Bronchial epithelial cell (primary cell): ENCODE measurements at places on chromosomes 4 and X. TPM values are rescaled to one million over a fixed set of nuclear protein-coding genes. Genes with fewer than 3 reads are reported as not detected.
A peak's percentile ranks its signal among the peaks of the same experiment; 100 is the strongest.

XKRX gene
- under 0.01 and 1.9 TPM in 2 replicates for total RNA-seq

DNA sequence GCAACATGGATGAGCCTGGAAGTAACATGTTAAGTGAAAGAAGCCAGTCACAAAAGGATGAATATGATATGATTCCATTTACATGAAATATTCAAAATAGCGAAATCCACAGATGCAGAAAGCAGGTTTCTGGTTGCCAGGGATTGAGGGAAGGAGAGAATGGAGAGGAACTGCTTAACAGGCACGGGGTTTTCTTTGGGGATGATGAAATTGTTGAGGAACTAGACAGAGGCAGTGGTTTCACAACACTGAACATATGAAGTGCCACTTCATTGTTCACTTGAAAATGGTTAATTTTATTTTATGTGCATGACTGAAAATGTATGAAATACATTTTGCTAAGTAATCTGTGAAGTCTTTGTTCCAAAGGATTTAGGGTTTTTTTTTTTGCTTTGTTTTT lies 182.5 kb upstream of the TBL1X start:
- DNase-seq: no peak

DNA sequence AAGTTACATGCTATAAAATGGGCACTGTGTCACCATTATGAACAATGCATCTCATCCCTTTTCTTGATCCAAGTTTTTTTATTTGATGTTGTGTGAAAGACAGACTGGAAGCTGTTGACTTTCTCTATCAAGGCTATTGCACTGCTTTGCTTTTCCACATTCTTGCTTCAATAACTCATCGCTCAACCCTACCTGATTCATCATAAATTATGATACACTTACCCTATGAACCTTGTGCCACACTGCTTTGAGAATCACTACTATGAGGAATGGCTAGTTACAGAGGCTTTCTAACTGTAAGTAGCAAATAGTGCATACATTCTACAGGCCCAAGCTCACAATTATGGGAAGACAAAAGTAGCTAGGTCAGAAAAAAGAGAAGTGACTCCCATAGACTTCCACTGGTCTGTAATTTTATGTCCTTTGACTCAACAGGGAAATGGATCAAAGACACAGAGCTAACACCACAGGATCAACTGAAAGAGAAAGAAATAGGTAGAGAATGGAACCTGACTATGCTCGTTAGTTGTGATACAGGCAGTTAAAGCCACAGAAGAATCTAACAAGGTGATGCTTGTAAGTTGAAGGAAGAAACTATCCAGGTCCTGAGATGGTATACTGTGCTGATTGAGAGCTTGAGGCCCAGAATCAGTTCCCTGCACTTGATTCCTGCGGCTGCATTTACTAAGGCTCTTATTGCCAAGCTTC lies 163.5 kb downstream of the PPP3CA start:
- peak; percentile 84 for DNase-seq

- no peak for DNase-seq
Measured at GRCh38 chr4:155564880-155565279, 101.8 kb upstream of the GUCY1A1 start.

- no peak for DNase-seq
Measured at GRCh38 chrX:131067216-131067615, 9.1 kb downstream of the ARHGAP36 start.

- DNase-seq: peak; percentile 81
Measured at GRCh38 chrX:20829665-20830491, 544.3 kb upstream of the CNKSR2 start.

PPAT gene
- total RNA-seq: 17.4 and 33.2 TPM in 2 replicates

SCRG1 gene
- total RNA-seq: not detected in 2 replicates

ZCCHC18 gene
- total RNA-seq: not detected in 2 replicates

DNA sequence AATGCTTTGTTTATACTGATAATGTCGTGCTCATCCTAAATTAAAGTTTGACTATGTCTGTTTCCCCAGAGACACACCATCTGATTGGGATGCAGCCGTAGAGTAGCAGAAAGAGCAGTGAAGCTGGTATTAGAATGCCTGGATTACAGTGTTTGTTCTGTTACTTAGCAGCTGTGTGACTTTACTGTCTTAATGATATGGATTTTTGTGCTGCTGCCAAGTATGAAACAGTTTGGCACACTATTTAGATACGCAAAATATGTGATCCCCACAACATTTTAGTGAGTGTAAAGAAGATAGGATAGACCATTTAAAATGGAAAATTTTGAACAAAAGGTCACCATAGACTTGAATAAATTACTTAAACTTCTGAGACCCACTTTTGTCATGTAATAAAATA lies 1.2 kb upstream of the CHIC1 start:
- DNase-seq: no peak

CXCL11 gene
- not detected in 2 replicates for total RNA-seq

DNA sequence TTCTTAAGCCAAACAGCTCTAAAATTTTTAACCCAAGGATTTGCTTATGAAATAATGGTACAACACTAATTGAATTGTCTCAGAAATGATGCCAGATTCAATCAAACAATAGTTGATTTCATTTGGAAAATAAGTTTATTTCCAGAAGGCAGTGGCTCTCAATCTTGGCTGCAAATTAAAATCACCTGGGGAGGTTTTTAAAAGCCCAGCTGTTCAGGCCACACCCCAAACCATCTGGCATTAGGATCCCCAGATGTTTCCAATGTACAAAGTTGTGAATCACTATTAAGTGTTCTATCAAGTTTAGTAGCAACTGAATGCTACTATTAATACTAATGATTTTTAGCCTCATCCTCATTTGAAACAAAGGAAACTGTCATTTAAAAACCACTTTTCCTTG lies 22.2 kb downstream of the TMEM184C start:
- DNase-seq: no peak

SMIM10L2A gene
- 2.1 and 3.8 TPM in 2 replicates for total RNA-seq

CSAG1 gene
- total RNA-seq: not detected in 2 replicates

GRCh38 chr4:103012060-103012459 lies 7.4 kb downstream of the SLC9B1 start:
- DNase-seq: peak; percentile 73

RASSF6 gene
- total RNA-seq: 7.4 and 14.8 TPM in 2 replicates

DNA sequence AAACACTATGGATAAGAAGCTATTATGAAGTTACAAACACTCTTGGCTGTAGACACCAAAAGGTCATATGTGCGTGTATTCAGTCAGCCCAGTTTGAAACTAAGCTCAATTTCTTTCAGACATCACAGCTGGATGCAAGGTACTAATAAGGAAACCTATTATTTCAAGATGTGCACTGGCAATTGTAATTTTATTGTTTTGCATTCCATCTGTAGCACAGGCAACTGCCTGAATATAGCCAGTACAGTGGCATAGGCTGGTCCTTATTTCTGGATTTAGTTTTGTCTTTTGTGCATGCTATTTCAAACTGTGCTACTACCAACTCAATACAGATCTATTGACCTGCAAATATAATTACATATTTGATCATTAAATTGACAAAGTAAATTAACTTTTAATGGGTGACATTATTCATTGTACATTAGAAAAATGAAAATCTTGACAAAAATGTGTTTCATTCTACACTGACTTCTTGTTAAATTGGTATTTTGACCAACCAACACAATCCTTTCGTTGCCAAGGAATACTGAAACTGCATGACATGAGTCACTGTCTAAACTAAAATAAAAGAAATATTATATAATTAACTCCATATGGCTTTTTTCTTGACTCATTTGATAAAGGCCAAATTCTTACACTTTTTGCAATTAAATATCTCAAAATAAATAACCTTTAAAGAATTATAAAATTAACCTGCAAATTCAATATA lies 594.3 kb upstream of the ADGRL3 start:
- DNase-seq: peak; percentile 14

- DNase-seq: no peak
Measured at GRCh38 chr4:123666486-123666885, 269.9 kb downstream of the SPRY1 start.

DNA sequence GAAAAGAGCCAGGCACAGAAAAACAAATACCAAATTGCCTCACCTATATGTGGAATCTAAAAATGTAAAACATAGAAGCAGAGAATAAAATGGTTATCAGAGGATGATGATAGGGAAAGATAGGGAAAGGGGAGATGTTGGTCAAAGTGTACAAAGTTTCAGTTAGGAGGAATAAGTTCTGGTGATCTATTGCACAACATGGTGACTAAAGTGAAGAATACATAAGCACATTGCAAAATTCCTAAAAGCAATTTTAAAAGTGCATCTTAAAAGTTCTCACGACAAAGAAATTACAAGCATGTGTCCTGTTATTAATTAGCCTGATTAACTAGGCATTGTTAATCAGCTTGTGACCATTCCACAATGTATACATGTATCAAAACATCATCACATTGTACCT lies 136.0 kb downstream of the GABRG1 start:
- no peak for DNase-seq

GRCh38 chrX:154486396-154487207 lies at the start of gene UBL4A:
UBL4A (minus strand) TSS chrX:154486615; CDS start chrX:154486584, 31 bp downstream.
- DNase-seq: peak; percentile 51

DNA sequence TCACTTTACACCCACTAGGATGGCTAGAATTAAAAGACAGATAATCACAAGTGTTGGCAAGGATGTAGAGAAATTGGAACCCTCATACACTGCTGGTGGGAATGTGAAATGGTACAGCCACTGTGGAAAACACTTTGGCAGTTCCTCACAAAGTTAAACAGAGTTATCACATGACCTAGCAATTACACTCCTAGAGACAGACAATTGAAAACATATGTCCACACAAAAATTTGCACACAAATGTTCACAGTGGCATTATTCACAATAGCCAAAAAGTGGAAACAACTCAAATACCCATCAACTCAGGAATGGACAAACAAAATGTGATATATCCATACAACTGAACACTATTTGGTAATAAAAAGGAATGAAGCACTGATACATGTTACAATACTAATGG lies 5.7 kb downstream of the ZNF280C start:
- no peak for DNase-seq

DNA sequence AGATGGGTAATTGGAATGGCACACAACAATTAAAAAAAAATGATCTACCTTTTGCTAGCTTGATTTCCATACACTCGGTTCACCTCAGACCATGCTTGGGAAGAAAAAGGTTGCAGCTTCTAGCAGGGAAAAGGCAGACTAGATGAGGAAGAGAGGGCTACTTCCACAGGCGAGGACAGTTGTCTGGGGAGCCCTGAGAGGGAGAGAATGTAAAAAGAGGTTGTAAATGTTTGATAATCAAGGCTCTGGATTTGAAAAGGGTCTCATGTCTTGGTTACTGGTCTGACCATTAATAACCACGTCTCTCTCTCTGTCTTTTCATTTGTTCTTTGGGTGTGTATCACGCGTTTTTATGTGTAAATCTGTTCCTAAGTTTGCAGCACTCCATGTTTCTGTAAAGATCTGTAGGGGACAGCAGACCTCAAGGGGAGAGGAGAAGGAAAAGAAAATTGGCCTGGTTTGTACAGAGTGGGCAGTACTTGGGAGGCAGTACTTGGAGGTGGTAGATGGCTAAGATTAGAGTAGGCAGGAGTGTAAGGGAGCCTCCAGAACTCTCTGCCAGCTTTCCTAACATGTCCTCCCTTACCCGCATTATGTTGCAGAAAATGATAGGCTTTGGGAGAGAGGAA lies 750 bp downstream of the ARMCX5 start:
- peak; percentile 15 for DNase-seq

DNA sequence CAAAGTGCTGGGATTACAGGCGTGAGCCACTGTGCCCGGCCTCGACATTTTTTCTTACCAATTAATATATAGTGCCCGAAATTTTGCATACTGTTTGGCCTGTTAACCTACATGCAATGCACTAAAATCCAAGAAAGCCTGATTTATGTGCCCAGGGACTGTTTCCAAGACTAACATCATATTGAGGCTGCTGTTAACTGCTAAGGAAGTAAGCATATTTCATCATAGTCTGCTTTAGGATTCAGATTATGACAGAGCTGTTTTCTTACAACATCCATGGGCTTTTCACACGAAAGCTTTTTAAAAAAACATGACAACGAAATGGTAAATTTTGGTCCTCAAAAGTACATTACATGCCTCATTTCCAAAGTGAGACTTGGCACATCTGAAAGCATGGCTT lies 84.4 kb downstream of the STOX2 start:
- peak; percentile 19 for DNase-seq

DNA sequence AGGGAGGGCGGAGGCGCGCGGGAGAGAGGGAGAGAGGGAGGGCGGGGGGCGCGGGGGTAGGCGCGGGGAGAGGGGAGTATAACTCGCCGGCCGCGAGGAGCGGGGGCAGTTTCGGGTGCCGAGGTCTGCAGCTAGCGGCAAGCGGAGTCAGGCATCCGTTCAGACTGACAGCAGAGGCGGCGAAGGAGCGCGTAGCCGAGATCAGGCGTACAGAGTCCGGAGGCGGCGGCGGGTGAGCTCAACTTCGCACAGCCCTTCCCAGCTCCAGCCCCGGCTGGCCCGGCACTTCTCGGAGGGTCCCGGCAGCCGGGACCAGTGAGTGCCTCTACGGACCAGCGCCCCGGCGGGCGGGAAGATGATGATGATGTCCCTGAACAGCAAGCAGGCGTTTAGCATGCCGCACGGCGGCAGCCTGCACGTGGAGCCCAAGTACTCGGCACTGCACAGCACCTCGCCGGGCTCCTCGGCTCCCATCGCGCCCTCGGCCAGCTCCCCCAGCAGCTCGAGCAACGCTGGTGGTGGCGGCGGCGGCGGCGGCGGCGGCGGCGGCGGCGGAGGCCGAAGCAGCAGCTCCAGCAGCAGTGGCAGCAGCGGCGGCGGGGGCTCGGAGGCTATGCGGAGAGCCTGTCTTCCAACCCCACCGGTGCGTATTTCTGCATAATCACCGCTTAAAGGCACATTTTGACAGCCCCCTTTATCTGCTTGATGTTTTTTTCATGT lies at the start of gene POU4F2:
TSS of gene POU4F2 (plus strand) at position 108 of the 720 bp plus-strand sequence. CDS start at position 356, 248 bp downstream.
- no peak for DNase-seq

DNA sequence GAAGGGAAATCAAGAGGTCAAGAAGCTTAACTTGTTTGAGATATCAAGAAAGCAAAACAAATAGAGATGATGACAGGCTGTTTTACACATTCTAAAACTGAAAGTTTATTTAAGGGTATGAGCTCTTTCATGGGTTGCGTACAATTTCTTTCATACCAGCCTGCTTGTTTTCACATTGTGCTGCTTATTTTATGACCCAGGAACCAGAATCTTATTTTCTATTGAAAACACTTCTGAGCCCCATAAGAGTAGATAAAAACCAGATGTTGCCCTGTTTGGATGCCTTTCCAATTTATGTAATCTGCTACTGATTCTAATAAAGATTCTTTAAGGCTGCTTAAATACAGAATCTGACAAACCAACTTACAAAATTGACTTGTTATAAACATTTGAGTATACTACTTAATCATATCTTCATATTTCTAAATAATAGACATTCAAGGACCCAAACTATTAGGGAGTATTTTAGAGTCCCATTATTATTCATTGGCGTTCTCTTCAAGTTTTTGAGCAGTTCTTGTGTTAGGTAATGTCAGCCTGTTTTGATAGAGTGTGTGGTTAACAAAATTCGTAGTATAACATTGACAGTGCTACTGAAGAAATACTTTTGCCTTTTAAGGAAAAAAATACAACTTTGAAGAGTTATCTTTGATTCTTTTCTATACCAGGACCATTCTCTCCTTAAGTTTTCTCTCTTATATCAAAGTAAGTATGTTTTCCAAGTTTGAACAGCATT lies 74.4 kb downstream of the PDLIM5 start:
- DNase-seq: no peak

DNA sequence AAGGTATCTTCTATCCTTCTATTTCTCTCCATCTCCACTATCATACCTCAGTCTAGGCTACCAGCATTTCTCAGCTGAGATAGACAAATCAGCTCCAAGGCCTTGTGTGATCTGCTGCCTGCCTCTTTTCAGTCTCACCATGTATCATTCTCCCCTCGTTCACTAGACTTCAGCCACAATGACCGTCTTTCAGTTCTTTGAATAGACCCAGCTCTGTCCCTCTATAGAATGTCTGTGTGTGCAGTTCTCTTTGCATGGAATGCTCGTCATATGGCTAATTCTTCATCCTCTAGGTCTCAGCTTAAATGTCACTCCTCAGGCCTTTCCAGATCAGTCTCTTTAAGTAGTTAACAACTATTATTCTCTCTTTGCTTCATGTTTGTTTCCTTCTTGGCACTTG lies 6.5 kb downstream of the IGBP1 start:
- no peak for DNase-seq
